ENCODE measurements at places on chromosomes 2 and 18.

GRCh38 chr2:174594456-174594855 is 3.1 kb downstream of the WIPF1 start:
- DNase-seq = no peak

DNA sequence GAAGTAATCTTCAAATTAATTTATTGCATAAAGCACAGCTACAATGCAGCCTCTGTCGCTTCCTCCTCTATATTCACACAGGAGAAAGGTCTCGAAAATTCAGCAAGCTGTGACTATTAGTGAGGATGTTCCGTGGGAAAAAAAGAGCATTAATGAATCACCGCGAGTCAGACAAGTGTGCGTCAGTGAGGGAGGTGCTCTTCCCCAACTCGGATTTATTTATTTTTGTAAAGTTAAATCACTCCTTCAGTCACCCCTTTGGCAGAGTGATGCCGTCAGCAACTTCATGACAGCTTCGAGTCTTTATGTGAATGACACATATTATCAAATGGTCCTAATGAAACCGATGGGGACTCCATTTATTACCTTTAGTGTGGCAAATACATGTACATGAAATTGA is 648.9 kb upstream of the SALL3 start:
- DNase-seq = no peak

DNA sequence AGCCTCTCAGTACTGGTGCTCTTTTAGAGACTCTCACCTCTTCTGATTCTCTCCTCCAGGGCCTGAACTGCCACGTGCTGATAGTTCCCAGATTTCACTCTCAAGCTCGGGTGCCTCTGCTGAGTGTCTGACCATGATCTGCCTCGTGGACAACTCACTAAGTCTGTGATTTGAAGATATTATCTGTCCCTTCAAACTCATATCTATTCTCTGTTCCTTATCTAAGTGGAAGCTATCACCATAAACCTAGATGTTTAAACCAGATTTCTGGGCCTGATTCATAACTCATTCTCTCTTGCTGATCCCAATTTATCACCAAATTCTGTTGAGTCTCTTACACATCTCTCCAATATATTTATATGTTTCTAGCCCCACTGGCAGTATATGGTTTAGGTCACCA is 29.9 kb upstream of the KIDINS220 start:
- no peak for DNase-seq

- no peak for DNase-seq
Measured at GRCh38 chr2:98731894-98732349, 990 bp upstream of the MGAT4A start.

GRCh38 chr2:208129744-208130711 is at the start of gene CRYGC:
TSS of gene CRYGC (minus strand) at chr2:208129828. CDS start at chr2:208129792, 36 bp downstream.
- no peak for DNase-seq

- DNase-seq = no peak
Measured at GRCh38 chr2:231172025-231172424, 26.4 kb upstream of the ARMC9 start.

DNA sequence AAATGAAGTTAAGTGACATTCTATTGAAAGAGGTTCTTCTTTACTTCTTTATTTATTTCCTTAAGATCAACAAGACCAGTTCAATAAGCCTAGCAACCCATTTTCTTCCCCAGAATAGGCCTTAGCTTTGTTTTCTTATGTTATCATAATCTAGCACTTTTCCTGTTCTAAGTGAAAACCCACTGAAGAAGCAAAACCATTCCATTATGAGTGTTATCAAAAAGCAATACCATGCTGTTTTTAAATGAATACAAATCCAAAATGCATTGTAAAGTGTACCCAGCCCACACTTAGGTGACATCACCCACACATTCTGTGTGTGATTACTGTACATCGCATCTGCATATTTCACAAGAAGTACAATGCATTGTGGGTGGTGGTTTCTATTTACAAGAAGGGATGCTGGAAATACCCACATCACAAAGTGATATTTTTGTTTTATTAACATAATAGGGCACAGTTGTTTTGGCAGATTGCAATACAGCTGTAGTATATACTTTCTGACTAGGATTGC is 679.5 kb downstream of the KCNJ3 start:
- no peak for DNase-seq

- DNase-seq = no peak
Measured at GRCh38 chr2:27972311-27972710, 81.8 kb downstream of the BABAM2 start.

- no peak for DNase-seq
Measured at GRCh38 chr2:16194931-16195680, 254.8 kb downstream of the MYCN start.

GRCh38 chr18:23599809-23600208 is 13.5 kb upstream of the NPC1 start:
- no peak for DNase-seq

DNA sequence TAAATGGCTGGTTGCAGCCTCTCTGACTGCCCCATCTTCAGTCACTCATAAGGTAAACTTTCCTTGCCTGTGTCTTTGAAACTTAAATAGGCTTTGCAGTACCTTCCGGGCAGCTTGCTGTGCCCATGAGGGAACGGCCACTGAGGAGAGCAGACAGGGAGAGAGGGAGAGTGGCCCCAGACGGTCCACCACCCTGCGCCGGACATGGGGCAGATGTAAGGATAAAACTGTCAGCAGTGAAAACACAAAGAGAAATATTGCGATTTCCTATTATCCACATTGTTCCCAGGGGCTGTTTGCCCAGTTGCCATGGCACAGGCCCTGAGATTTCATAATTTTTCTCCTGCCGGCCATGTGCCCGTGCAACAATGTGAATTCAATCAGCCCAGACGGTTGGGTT is 265.9 kb upstream of the SALL3 start:
- DNase-seq = no peak

DNA sequence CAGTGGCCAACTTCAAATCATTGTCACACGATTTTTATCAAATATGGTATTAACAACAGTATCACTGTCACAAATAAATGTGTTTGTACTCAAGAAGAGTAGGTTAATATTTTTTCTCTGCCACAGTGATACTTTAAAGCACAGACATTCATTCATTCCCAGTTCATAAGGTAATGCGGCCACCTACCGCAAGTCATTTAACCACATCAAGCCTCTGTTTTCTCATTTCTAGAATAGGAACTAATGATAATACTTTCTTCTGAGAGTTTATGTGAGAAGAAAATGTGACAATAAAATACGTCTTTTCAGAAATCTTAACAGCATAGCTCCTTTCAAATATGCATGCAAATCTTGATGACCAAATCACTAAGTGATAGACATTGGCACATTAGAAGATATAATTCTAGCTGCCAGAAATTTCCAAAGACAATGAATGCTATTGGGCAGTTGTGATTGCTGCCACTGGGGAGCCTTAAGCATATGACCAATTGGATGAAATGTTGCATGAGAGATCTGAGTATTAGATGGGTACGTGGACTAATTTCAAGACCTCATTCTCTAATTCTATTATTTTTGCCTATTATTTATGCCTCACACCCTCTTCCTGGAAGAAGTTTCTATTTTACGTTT is 430.9 kb downstream of the PID1 start:
- no peak for DNase-seq

- no peak for DNase-seq
Measured at GRCh38 chr2:14569294-14569693, 63.2 kb upstream of the LRATD1 start.

DNA sequence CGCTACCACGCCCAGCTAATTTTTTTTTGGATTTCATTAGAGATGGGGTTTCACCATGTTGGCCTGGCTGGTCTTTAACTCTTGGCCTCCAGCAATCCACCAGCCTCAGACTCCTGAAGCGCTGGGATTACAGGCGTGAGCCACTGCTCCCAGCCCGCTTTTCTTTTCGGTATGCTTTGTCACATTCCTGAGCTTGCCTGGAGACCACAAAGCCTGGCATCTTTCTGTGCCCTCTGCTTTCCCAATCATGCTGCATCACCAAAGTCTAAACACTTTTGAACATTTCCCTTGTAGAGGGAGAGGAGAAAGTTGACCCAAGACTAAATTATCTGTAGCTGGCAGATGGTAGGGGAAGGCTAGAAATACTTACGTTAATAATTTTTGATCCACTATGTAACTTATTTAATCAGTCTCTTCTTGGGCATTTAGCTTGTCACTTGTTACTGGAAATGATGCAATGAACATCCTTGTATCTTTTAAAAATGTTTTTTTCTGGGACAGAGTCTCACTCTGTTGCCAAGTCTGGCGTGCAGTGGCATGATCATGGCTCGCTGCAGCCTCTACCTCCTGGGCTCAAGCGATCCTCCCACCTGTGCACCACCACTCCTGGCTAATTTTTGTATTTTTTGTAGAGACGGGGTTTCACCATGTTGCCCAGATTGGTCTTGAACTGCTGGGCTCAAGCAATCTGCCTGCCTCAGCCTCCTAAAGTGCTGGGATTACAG is 2.7 kb upstream of the NPC1 start:
- DNase-seq = no peak

DNA sequence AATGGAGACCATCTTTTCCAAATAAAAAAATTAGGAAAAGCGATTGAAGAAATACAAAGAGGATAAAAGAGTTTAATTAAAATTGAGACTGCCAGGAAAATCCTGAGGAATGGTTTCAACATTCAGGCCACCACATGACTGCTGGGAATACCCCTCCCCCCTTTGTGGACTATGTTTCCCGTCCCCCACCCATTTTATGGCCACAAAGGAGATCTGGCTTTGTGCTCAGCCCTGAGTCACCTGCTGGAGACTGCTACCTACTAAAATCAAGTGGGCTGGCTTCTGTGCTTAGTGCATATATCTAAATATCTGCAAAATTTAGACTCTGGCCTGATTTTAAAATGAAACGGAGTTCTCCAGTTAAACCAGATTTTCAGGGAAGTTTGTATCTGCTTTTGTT is 10.1 kb downstream of the RND3 start:
- no peak for DNase-seq

GRCh38 chr2:20465716-20466394 is 19.0 kb downstream of the RHOB start:
- DNase-seq = no peak

GRCh38 chr2:172196768-172197431 is 94.2 kb upstream of the DLX2 start:
- DNase-seq = no peak

- DNase-seq = peak; percentile 27
Measured at GRCh38 chr2:25041307-25041927, 459 bp upstream of the EFR3B start.

DNA sequence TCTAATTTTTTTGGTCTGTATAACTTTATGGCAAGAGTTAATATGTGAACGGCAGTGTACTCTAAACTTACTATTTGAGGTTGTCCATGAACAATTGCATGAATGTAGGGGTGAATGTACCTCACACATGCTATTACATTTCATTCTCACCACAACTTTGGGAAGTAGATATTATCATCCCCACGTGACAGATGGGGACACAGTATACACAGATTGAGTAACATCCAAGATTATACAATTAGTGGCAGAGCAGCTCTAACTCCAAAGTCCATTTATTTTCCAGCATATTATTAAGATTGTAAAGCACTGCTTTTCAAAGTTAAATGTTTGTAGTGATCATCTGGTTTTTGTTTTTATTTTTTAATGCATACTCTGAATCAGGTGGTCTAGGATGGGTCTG is 622.1 kb upstream of the ZEB2 start:
- no peak for DNase-seq

- no peak for DNase-seq
Measured at GRCh38 chr2:218129458-218130135, 3.8 kb downstream of the CXCR2 start.

DNA sequence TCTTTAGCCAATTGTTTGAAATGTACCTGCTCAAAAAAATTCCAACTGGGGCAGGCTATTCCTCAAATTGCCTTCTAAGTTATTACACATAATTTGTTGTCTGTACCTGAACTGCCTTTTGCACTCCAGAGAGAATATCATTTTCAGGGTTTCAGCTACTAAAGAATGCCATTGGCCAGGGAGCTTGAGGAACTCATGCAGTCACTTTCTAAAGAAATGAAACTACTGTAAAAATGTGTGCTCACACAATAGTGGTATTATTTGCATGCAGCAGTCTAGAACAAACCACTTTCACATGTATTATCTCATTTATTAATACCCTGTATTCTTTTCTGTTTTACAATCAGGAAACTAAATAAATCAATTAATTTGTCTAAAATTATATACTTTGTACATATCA is 152.2 kb downstream of the PID1 start:
- DNase-seq = no peak

- no peak for DNase-seq
Measured at GRCh38 chr2:194698012-194698411, 959.0 kb upstream of the SLC39A10 start.

GRCh38 chr2:202039278-202040078 is 5.8 kb downstream of the FZD7 start:
- no peak for DNase-seq

GRCh38 chr18:42756214-42756613 is 359.3 kb downstream of the RIT2 start:
- no peak for DNase-seq

- no peak for DNase-seq
Measured at GRCh38 chr2:129767346-129768035, 212.0 kb upstream of the RAB6C start.

DNA sequence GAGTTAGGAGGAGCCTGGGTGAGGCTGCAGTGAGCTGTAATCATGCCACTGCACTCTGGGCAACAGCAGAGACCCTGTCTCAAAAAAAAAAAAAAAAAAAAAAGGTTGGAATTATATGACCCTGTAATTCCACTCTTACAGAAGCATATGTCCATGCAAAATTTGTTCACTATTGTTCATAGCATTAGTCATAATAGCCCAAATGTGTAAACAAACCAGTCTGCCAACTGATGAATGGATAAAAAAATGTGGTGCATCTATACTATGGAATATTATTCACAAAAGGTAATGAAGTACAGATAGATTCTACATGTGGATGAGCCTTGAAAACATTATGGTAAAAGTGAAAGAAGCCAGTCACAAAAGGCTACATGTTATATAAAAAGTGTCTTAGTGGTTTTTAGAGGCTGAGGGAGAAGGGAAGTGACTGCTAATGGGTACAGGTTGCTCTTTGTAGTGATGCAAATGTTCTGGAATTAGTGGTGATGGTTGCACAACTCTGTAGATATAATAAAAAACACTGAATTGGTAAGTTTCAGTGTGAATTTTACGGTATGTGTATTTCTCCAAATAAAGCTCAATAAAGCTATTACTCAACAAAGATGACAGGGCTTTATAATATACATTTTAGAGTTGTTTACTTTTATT is 9.4 kb downstream of the COA5 start:
- DNase-seq = no peak

GRCh38 chr2:69499242-69499641 is 62.0 kb upstream of the NFU1 start:
- DNase-seq = no peak

GRCh38 chr2:54755641-54756326 is 32.3 kb downstream of the EML6 start:
- no peak for DNase-seq

DNA sequence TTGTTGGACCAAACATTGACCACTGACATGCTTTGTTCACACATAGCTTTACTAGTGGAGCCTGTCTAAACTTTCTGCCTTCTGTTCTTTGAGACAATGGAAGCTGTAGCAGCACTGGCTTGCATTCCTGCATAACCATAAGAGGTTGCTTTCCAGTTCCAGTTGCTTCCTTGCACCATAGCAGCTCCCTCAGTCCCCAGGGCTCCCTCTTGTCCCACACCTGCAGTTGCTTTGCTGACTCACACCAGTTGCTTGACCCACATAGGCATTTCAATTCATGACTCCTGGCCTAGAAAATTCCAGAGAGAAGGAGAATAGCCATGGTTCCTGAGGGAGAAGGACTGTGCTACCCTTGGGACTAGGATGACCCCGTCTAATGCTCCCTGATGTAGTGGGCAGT is 20.9 kb downstream of the SGPP2 start:
- DNase-seq = no peak
